ENCODE measurements at places on chromosomes 16 and 17.
A peak's percentile ranks its signal among the peaks of the same experiment; 100 is the strongest.

- no peak overlapping the region for H3K4me3 ChIP-seq
- no peak for DNase-seq
- peaks cover 2% of the 10 kb centered on the region for H3K27me3 ChIP-seq
- no peak overlapping the region for H3K27ac ChIP-seq
These were observed 4.8 kb upstream of the AARSD1 start for GRCh38 chr17:42969001-42969581.

- DNase-seq, result no peak
- no peaks in the 10 kb centered on the region for H3K27me3 ChIP-seq
- no peaks in the 10 kb centered on the region for H3K36me3 ChIP-seq
- no peak overlapping the region for H3K27ac ChIP-seq
These were observed 58.0 kb downstream of the KANSL1 start for GRCh38 chr17:46135126-46135812.

- peaks cover 83% of the 10 kb centered on the region for H3K27me3 ChIP-seq
- peaks cover 30% of the 10 kb centered on the region for H3K4me1 ChIP-seq
- H3K36me3 ChIP-seq, result no peaks in the 10 kb centered on the region
- DNase-seq, result no peak
- H3K27ac ChIP-seq, result no peak overlapping the region
These were observed 4.9 kb upstream of the CBX4 start for GRCh38 chr17:79843816-79844800.

GRCh38 chr17:28511858-28512461 lies 5.8 kb downstream of the FOXN1 start:
- no peak overlapping the region for H3K27ac ChIP-seq
- H3K4me1 ChIP-seq, result no peaks in the 10 kb centered on the region
- H3K27me3 ChIP-seq, result no peaks in the 10 kb centered on the region
- DNase-seq, result no peak

GRCh38 chr17:59846394-59847165 lies 46.2 kb downstream of the TUBD1 start:
- H3K36me3 ChIP-seq, result no peaks in the 10 kb centered on the region
- peaks cover 58% of the 10 kb centered on the region for H3K4me1 ChIP-seq
- H3K27ac ChIP-seq, result peak overlapping the region; percentile 60
- H3K27me3 ChIP-seq, result no peaks in the 10 kb centered on the region
- DNase-seq, result no peak
- no peak overlapping the region for H3K4me3 ChIP-seq
